ENCODE measurements at places on chromosomes 7 and 10.

- DNase-seq: peak; percentile 35
These were observed 90.6 kb downstream of the FAM171A1 start for GRCh38 chr10:15280462-15280861.

GRCh38 chr7:55534262-55534915, 37.9 kb downstream of the VOPP1 start:
- DNase-seq: peak; percentile 74

DNA sequence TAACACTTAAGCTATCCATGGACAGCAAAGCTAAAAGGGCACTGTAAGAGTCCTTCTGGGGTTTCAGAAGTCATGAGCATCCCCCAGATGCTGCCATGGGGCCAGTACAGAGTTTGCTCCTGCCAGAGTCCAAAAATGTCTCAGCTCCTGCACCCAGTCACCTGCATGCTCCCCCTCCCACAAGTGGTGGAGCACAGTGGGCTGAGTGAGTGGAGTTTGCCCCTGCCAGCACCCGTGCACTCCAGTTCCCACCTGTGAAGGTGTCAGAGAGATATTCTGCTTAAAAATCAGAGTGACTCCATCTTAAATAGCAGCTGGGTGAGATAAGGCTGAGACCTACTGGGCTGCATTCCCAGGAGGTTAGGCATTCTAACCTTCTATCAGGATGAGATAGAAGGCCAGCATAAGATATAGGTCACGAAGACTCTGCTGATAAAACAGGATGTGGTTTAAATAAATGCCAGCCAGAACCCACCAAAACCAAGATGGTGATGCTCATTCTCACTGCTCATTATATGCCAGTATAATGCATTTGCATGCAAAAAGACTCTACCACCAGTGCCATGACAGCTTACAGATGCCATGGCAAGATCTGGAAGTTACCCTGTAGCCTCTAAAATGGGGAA, 140.1 kb upstream of the ZNF92 start:
- DNase-seq: no peak

GRCh38 chr7:148116195-148116594, 474.4 kb upstream of the C7orf33 start:
- DNase-seq: no peak

- no peak for DNase-seq
These were observed 5.5 kb upstream of the ZNF467 start for GRCh38 chr7:149778696-149779501.

DNA sequence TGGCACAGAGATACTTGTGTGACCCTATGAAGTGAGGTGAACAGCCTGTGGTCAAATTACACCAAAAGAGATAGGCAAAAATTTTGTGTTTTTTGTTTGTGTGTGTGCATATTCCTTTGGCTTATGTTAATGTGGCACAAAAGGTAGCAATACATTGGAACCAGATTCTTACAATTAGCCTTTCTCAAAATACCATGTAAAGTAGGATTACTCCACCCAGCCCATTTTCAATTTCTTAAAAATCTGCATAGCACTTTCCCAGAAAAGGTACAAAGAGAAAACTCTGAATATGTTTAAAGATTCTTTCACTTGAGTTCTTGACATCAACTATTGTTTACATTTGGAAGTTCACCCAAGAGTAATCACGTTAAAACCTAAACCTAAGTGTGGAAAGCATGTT, 157.3 kb upstream of the YAE1 start:
- DNase-seq: no peak

DNA sequence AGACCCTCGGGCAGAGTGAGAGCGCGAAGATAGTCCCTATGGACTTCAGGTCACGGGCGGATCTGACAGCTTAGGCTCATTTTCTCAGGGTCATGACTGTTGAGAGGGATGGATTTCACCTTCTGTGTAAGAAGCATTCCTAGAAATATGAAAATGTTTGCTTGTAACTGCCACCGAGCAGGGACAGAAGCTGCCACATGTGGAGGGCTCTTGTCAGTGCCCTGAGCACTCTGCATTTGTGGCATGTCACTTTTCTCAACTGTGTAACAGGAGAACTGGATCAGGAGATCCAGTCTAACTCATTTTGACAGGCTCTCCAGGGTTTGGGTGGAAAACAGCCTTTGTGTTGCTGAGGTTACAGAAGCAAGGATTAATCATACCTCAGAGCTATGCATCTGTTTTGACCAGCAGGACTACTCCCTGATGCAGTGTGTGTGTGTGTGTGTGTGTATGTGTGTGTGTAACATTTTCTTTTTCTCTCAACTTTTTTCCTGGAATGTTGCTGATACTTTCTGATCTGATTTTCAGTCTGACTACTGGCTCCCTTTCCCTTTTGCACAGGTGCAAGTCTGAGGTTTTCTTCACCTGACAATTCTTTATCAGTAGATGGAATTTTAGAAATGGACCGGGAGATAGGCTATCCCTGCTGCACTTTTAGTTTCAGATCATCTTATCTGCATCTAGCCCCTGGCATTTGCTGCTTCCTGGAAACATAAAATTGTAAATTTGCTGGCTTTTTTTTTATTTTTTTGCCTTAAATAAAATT, 183.3 kb downstream of the STK31 start:
- peak; percentile 68 for DNase-seq

- DNase-seq: peak; percentile 63
These were observed 350.9 kb downstream of the RNLS start for GRCh38 chr10:88232029-88232895.

DNA sequence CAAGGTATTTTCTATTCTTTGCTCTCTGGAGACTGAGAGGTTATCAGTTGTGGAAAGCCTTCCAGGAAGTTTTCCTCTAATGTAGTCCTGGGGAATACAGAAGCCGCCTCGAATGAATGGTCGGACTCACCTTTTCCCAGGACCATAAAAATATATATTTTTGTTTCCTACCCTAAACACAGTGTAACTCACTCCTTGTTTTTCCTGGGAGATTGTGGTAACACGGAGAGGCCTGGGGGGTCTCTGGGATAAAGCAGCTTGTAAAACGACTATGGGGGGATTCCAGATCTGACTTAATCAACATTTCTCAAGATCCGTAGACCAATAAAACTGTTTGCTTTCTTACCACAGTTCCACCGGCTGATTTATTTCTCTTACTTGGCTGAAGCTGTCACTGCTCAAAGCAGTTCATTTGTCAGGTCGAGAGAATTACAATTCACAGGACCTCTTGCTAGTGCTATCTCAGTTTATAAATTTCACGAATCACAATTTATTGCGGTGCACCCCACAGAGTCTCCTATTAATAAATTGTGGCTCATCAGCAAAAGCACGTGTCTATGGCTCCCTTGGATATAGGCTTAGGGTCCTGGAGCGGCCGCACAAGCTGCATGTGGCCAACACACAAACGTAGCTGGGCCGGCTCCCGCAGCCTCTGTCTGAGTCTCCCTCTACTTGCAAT, 176.3 kb upstream of the BMPER start:
- no peak for DNase-seq

- no peak for DNase-seq
These were observed 93.9 kb upstream of the RET start for GRCh38 chr10:42982891-42983506.

DNA sequence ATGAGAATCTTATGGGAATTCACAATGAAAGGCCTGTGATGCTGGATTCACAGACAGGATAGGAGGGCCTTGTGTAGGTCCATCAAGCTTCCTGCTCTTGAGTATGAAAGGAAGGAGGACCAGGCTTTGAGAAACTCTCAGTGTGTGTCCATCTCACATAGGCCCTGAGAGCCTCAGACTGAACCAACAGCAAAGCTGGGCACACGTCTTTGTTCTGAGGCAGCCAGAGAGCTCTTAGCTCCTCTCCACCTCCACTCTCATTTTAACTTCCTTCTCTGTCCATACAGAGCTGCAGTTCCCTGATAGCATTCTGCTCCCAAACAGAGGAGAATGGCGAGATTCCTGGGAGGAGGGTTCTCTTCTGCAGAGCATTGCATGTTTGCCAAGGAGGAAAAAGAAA, 515.6 kb downstream of the CALN1 start:
- DNase-seq: no peak

GRCh38 chr7:2821842-2822507, 22.1 kb downstream of the GNA12 start:
- peak; percentile 92 for DNase-seq

- peak; percentile 39 for DNase-seq
These were observed 142.3 kb downstream of the VPS50 start for GRCh38 chr7:93374345-93374940.

- no peak for DNase-seq
These were observed 10.3 kb downstream of the TMEM229A start for GRCh38 chr7:124022551-124022950.

GRCh38 chr10:103019425-103019824, 101.3 kb downstream of the CNNM2 start:
- no peak for DNase-seq

GRCh38 chr10:91054325-91054724, 133.4 kb upstream of the ANKRD1 start:
- DNase-seq: no peak

- no peak for DNase-seq
These were observed 5.2 kb downstream of the SPOCK2 start for GRCh38 chr10:72082856-72083789.

DNA sequence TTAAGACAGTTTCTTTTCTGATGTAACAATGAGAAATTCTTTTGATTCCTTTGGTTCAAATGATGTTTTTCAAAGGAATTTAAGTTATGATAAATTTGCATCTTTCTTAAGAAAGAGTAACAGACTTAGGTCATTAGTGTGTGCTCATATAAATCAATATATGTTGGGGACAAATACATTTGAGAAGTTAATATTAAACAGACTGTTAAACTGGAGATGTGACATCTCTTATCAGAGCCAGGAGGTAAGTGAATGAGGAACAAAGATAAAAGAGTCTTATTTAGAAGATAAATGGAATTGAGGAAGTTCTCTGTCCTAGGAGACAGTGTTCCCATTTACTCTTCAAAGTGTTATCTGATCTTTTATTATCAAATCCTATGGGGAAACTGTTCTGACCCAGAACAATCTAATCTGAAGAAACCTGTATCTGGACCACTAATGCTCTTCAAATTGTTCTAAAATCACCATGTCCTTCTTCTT, 104.8 kb upstream of the LAMB4 start:
- peak; percentile 26 for DNase-seq
